ENCODE measurements at places on chromosomes 11 and 22. TPM values are rescaled to one million over a fixed set of nuclear protein-coding genes. Genes with fewer than 3 reads are reported as not detected.

GPR83 gene
- not detected for total RNA-seq

APOA5 gene
- total RNA-seq, result 1.5 TPM

MAPK12 gene
- total RNA-seq, result 0.88 TPM

PLAAT4 gene
- 5.8 TPM for total RNA-seq

MMP11 gene
- total RNA-seq, result 0.43 TPM

MUC2 gene
- not detected for total RNA-seq

GUCD1 gene
- total RNA-seq, result 46.7 TPM

TRIM21 gene
- total RNA-seq, result 4.8 TPM

CEP57 gene
- total RNA-seq, result 27.9 TPM

NKAPD1 gene
- total RNA-seq, result 10.4 TPM

SLC37A2 gene
- 0.32 TPM for total RNA-seq

C22orf42 gene
- 0.31 TPM for total RNA-seq

APOL1 gene
- total RNA-seq, result 17.6 TPM

EFCAB6 gene
- total RNA-seq, result 3.4 TPM

MPEG1 gene
- total RNA-seq, result 1.2 TPM

MRGPRX4 gene
- not detected for total RNA-seq

PIWIL4 gene
- total RNA-seq, result 5.3 TPM

C11orf97 gene
- total RNA-seq, result not detected

LRRC74B gene
- total RNA-seq, result not detected

TTLL12 gene
- total RNA-seq, result 14.3 TPM

TEX54 gene
- total RNA-seq, result not detected

MS4A12 gene
- not detected for total RNA-seq

OR2AG1 gene
- not detected for total RNA-seq

PHOX2A gene
- total RNA-seq, result not detected

CARD10 gene
- total RNA-seq, result 10.0 TPM

CEND1 gene
- not detected for total RNA-seq

EXT2 gene
- total RNA-seq, result 26.2 TPM

MUC15 gene
- 3.1 TPM for total RNA-seq

BIRC3 gene
- total RNA-seq, result 4.8 TPM

POU2AF3 gene
- 2.1 TPM for total RNA-seq

USP2 gene
- 8.6 TPM for total RNA-seq

MRGPRX3 gene
- total RNA-seq, result not detected

KRTAP5-2 gene
- not detected for total RNA-seq

HIPK3 gene
- 44.1 TPM for total RNA-seq

TMEM45B gene
- total RNA-seq, result 2.2 TPM

CCDC73 gene
- not detected for total RNA-seq

CNTN5 gene
- total RNA-seq, result 0.71 TPM

GVQW3 gene
- 5.0 TPM for total RNA-seq

ANO3 gene
- 0.06 TPM for total RNA-seq

FGF19 gene
- total RNA-seq, result not detected

KCNJ5 gene
- total RNA-seq, result 8.6 TPM

C11orf91 gene
- total RNA-seq, result 0.28 TPM

OR52N4 gene
- not detected for total RNA-seq

CRYBB3 gene
- 0.31 TPM for total RNA-seq

MYO18B gene
- total RNA-seq, result 0.08 TPM

B4GALNT4 gene
- 1.9 TPM for total RNA-seq

H19 gene
- total RNA-seq, result 308 TPM

OR6A2 gene
- 0.06 TPM for total RNA-seq
